ENCODE measurements at places on chromosomes 13 and 19.
A peak's percentile ranks its signal among the peaks of the same experiment; 100 is the strongest.

- no peak for DNase-seq
Observed at GRCh38 chr19:9413240-9413954, 22.0 kb downstream of the ZNF266 start.

- no peak for DNase-seq
Observed at GRCh38 chr13:98039261-98039660, 85.8 kb downstream of the IPO5 start.

- DNase-seq, result peak; percentile 1
Observed at GRCh38 chr13:40271931-40272775, 394.3 kb downstream of the FOXO1 start.

- no peak for DNase-seq
Observed at GRCh38 chr13:48400850-48401291, 12.0 kb downstream of the LPAR6 start.

- peak; percentile 22 for DNase-seq
Observed at GRCh38 chr13:39777527-39778061, 122.1 kb downstream of the COG6 start.

All from NCI-H1694 treated with DMSO at 0.1 percent for 48 hours (cell line).